ENCODE measurements at places on chromosomes 5 and 9. TPM values are rescaled to one million over a fixed set of nuclear protein-coding genes. Genes with fewer than 3 reads are reported as not detected.

Gene SLC35D2
- 16.0 TPM for total RNA-seq

Gene LHX3
- not detected for total RNA-seq

Gene GARIN3
- not detected for total RNA-seq

Gene SEMA6A
- 1.4 TPM for total RNA-seq

Gene MLANA
- total RNA-seq = not detected

Data from pericardium fibroblast (primary cell).